ENCODE measurements at places on chromosomes 3 and 15. TPM values are rescaled to one million over a fixed set of nuclear protein-coding genes. Genes with fewer than 3 reads are reported as not detected.

- no peak for ATAC-seq
Observed at GRCh38 chr3:14534516-14535191, 5.5 kb downstream of the GRIP2 start.

The TRH gene
- total RNA-seq = not detected

- ATAC-seq = no peak
Observed at GRCh38 chr15:100201376-100202280, 140.1 kb downstream of the ADAMTS17 start.

DNA sequence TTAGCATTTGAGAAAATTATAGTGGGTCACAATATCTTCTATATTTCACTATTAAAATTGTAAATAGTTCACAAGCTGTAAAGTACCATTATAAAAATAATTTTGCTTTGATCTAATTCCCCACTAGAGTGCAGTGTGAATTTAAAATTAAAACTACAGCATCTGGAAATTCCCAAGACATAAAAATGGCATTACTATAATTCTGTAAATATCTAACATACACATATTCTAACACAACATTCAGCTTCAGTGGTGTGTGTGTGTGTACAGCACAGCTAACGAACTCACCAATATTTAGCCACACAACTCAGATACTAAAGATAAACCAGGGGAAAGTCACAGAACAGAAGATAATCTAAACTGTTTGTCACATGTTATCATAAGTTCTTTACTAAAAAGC is 424.9 kb upstream of the ZNF385D start:
- ATAC-seq = no peak

GRCh38 chr15:95995375-95996168 is 334.9 kb upstream of the NR2F2 start:
- ATAC-seq = no peak

DNA sequence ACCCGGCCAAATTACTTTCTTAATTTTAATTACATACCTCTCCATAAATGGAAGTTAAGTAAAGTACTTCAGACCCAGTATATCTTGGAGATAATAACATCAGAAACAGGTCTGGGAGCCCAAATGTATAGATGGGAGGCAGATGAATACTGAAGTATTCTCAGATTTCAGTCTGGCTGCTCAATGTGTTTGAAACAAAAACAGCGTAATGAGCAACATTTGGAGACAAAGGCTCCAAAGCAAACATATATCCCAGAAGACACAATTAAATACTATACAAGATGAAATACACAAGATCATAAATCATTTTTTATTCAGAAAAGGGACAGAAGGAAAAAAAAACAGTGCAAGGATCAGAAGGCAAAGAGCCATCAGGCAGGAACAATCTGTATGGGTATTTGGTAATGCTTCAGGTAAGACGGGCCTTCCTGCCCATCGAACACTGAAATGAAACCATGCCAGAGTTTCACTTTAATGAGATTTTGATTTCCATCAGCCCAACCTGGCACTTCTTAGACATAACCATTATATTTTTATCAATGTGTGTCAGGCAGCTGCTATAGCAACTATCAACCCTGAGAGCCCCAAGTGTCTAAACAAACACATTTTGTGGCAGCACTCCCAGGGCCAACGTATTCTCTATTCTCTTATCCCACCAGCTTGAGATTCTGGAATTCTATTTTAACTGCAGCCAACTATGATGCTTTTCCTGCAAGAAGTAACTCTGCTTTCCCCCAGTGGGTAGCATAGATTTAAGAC is 210.8 kb downstream of the STT3B start:
- ATAC-seq = no peak
